ENCODE measurements at places on chromosomes 3 and 15.
A peak's percentile ranks its signal among the peaks of the same experiment; 100 is the strongest.

- no peak for DNase-seq
These were observed 65.7 kb upstream of the MRPL3 start for GRCh38 chr3:131568460-131568859.

DNA sequence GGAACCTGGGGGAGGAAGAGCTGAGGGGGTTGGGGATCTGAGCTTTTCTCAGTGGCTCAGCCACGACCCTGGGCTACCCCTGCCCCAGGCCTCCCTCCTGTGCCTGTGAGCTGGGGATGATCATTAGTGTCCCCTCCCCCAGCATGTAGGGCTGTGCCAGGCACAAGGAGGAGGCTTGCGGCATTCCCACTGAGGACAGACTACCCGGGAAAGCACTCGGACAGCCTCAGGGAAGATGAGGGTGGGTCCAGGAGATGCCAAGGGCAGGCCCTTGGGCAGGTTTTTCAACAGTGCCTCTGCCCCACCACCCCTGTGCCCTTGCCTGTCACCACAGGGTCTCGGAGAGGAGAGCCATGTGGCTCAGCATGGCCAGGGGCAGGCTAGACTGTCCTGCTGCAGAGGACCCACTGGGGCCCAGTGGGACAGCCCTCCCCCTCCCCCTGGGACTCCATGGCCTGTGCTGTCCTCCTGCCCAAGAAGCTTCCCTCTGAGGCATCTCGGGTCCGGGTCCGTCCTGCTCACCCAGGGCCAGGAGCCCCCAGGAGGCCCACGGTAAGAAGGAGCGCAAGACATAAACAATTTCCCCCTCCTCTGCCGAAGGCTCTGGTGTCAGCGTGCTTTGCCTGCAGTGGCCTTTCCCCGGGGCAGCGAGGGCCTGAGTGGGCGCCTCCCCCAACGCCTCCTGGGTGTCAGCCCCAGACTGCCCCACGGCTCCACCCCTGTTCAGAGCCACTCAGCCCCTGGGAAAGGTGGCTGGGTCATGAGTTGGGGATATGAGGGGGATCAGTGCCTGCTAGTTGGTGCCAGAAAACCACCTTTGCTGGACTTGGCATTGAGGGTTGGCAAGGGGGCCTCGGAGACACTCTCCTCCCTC is 192.5 kb downstream of the GOLGA6L6 start:
- no peak for DNase-seq

DNA sequence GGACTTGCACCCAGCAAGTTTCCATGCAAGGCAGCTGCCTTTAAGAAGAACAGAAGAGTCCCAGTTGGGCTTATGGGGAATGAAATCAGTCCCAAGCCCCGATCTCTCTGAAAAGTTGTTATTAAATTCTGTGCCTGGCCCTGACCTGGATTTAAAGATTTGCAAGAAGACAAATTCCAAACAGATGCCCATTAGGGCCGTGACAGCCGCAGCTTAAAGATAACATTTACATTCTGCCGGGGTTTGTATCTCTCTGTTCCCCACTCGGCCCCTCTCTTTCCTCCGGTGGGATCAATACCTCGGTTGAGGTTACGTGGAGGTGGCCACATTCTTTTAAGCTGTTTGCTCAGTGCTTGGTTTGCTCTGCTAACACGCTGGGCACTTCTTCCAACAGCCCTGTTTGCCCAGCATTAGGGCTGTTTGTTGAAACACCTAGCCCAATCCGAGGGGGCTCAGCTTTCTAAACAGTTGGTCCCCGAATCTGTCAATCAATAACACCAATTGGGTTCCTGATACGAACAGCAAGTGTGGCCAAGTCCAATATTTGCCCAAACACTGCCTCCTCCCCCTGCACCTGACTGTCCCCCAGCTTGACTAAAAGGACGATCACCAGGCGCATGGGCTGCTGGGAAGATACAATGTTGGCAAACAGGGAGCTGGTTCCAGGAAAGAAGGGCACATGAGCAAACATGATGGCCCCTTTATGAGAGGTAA is 108.6 kb downstream of the RPLP1 start:
- no peak for DNase-seq

DNA sequence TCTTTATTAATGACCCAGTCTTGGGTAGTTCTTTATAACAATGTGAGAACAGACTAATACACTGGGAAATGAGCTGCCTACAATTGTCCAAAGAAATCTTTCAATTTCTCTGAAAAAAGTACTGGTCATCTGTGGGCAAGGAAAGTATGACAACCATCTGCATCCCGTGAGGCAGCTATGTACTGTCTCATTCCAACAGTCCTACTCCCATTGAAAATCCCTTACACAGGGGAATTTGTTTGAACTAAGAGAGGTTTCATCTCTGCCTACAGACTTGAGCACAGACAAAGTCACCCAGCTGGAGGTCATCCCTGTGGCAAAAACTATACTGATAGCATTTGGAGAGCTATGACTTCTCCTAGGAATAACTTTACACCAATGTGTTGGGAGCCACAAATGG is 27.1 kb downstream of the SHC4 start:
- no peak for DNase-seq

- no peak for DNase-seq
These were observed 45.0 kb downstream of the ZBTB20 start for GRCh38 chr3:115102046-115102445.

GRCh38 chr3:193165431-193166120 is 75.4 kb upstream of the PLAAT1 start:
- no peak for DNase-seq

GRCh38 chr3:52039426-52039825 is 16.9 kb downstream of the DUSP7 start:
- DNase-seq: no peak

GRCh38 chr3:42353631-42354030 is 56.8 kb downstream of the LYZL4 start:
- DNase-seq: no peak

- no peak for DNase-seq
These were observed 39.0 kb downstream of the MECOM start for GRCh38 chr3:169624533-169624972.

GRCh38 chr15:71430782-71431181 is 315.5 kb downstream of the THSD4 start:
- DNase-seq: no peak

GRCh38 chr3:128453501-128454309 is 13.0 kb downstream of the DNAJB8 start:
- no peak for DNase-seq

- no peak for DNase-seq
These were observed 328.9 kb upstream of the TBL1XR1 start for GRCh38 chr3:177525987-177526712.

DNA sequence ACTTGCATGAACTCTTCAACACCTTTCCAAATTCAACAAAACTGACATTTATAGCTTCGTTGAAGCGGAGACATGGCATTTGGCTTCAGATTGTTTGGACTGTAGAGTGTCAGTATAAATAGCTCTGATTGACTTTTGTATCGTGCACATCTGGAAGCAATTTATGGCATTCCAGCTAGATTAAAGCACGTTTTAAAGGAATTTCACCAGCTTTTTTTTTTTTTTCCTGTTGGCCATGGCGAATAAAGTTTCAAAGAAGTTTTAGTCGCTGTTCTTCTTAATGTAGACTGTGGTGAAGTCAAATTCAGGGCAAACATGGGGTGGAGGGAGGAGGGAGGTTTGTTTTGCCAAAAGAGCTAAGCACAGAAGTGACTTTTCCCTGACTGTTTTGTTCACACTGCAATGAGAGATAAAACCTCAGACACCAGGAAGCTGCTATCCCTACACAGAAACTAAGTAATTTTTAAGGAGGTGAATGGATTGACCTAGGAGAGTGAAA is 391.0 kb upstream of the RARB start:
- no peak for DNase-seq

DNA sequence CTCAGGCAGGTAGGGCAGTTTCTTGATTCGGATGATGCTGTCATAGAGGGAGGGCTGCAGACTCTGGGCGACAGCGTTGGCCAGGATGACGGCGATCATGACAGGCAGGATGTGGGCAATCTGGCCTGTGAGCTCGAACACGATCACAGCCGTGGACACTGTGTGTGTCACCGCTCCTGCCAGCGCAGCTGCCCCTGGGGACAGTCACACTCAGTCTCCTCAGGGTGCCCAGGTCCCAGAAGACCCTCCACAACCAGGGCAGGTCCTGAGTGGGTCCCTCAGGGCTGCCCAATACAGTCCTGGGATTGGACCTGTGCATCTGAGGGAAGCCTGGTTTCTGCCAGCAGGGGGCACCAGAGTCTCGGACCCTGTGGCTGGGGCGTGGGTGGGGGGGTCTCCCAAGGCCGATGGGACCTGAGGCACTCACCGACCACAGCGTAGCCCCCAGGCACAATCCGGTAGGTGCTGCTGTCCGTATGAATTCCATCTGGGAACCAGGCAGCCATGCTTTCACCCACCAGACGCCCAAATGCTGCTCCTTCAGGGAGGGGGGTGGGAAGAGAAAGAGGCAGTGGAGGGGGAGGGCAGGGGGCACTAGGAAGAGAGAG is 7.2 kb downstream of the CLCN2 start:
- DNase-seq: peak; percentile 32

- no peak for DNase-seq
These were observed 917 bp downstream of the LNP1 start for GRCh38 chr3:100402256-100402655.

- DNase-seq: no peak
These were observed 84.2 kb upstream of the BHLHE40 start for GRCh38 chr3:4894891-4895530.

GRCh38 chr3:71244826-71245488 is 338.6 kb downstream of the FOXP1 start:
- DNase-seq: no peak
